ENCODE measurements at places on chromosomes 2 and 18.

- DNase-seq, result no peak
These were observed 33.8 kb downstream of the HS1BP3 start for GRCh38 chr2:20617081-20617575.

GRCh38 chr2:182559623-182560022 lies 132.8 kb upstream of the PDE1A start:
- DNase-seq, result no peak

DNA sequence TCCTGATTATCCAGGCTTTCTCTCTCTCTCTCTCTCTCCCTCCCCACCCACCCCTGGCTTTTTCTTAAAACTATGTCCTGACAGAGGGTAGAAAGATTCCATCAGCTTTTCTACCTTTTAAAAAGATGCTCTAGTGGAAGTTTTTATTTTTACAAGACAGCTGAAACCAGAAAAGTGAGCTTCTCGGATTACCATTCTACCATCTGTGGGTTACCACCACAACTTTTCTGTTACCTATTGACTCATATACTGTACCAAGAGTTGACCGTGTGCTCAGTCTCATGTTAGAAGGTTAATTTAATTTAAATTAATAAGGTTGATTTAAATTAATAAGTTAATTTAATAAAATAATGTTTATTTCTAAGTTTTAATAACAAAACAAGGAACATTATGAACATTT lies 137.6 kb downstream of the UPP2 start:
- DNase-seq, result no peak

GRCh38 chr2:110848071-110848470 lies 115.7 kb downstream of the ACOXL start:
- DNase-seq, result no peak

- no peak for DNase-seq
These were observed 604.8 kb downstream of the CPS1 start for GRCh38 chr2:211161236-211161635.

DNA sequence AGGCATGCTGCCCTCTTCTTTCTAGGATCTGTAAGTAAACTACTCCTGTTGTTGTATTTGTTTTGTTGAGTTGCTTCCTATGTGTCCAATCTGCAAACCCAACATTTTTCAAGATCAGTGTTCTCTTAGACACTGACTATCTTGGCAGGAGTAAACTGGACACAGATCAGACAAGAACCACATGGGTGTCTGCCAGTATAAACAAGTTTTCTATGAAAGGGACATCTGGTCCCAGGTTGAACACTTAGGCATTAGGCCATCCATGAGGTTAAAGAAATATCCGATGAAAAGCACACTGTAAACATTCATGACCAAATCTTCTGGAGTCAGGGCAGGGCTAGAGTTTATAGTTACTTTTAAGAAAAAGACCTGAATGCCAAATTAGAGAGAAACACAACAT lies 441.8 kb downstream of the NYAP2 start:
- DNase-seq, result no peak

- DNase-seq, result no peak
These were observed 63.8 kb upstream of the GALNT3 start for GRCh38 chr2:165857876-165858275.

DNA sequence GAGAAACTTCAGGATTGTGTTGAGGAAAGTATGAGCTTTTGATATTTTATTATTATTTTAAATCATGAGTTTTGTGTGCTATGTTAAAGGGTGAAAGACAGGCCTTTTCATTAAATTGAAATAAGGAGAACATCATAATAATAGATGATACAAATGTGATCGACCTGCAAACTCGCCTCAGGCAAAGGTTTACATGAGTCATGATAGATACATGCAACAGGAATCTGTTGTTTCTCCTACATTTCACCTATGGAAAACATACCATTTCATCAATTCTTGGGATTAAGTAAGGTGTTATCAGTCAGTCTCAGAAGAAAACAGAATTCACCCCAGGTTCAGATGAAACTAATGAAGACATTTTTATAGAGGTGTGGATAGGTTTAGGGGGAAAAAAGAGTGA lies 1992.5 kb upstream of the PIK3C3 start:
- DNase-seq, result no peak

GRCh38 chr2:168603439-168603961 lies 147.4 kb downstream of the CERS6 start:
- no peak for DNase-seq

- no peak for DNase-seq
These were observed 133.1 kb downstream of the TXNL1 start for GRCh38 chr18:56505293-56505692.

DNA sequence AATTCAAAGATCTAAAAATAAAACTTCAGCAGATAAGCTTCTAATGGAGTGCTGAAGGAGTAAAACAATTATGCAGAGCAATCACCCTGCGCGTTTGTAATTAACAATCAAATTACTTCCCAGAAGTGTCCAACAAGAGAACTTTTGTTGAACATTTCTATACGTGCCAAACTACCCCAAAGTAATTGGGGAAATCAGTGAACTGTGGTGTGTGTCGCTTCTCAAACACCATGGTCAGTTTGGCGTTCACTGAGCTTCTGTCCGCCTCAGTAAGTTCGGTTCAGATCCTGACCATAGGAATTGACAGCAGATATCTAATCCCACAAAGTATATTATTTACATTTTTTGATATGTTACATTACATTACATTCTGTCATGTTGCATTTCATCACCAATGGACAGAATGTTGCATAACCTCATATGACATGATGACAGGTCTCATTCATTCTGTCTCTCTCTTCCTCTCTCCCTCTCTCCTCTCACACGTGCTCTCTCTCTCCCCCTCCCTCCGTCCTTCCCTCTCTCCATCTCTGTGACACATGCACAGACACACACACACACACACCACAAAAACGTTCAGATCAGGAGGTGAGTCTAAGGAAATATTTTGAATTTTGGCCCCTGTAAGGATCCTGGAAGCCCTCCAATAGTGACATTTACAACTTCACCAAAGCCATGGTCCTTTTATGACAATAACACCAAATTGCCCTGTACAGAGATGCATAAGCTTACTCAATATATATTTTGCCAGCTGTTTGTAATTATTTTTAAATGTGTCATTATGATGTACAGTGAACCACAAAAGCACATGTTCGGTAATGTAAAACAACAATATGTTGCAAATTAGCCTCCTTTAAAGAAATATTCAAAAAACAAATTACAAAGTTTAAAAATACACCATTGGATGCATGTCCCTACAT lies 269.2 kb downstream of the FIGN start:
- DNase-seq, result no peak

GRCh38 chr2:191926671-191927070 lies 79.8 kb upstream of the CAVIN2 start:
- no peak for DNase-seq

- no peak for DNase-seq
These were observed 354.6 kb downstream of the FSIP2 start for GRCh38 chr2:186093174-186093573.

GRCh38 chr2:149858216-149858615 lies 270.6 kb upstream of the MMADHC start:
- DNase-seq, result no peak

- DNase-seq, result no peak
These were observed 28.9 kb upstream of the ARHGEF4 start for GRCh38 chr2:130807659-130808385.

GRCh38 chr2:216516730-216517350 lies 18.2 kb downstream of the RPL37A start:
- no peak for DNase-seq

- DNase-seq, result no peak
These were observed 17.3 kb upstream of the MALT1 start for GRCh38 chr18:58653814-58654509.

- no peak for DNase-seq
These were observed 67.0 kb downstream of the SFXN5 start for GRCh38 chr2:73004466-73004865.

DNA sequence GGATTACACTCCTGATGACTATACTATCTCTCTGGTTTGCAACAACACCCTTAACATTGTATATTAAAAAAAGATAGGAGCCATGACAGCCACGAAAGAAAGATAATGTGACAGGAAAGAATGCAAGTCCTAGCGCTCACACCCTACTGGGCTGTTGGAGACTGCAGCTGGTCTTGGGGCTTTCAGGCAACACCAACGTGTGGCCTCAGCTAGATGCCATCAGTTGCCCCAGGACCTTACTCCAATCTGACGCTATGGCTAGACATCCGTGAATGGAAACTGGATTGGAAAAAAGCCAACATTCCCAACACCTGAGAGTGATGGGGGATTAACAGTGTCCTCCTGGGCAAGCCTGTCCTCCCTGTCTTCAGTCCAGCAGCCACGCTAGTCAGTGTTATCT lies 357.4 kb upstream of the GULP1 start:
- DNase-seq, result no peak

GRCh38 chr2:25400576-25401216 lies 59.0 kb upstream of the DNMT3A start:
- DNase-seq, result no peak

DNA sequence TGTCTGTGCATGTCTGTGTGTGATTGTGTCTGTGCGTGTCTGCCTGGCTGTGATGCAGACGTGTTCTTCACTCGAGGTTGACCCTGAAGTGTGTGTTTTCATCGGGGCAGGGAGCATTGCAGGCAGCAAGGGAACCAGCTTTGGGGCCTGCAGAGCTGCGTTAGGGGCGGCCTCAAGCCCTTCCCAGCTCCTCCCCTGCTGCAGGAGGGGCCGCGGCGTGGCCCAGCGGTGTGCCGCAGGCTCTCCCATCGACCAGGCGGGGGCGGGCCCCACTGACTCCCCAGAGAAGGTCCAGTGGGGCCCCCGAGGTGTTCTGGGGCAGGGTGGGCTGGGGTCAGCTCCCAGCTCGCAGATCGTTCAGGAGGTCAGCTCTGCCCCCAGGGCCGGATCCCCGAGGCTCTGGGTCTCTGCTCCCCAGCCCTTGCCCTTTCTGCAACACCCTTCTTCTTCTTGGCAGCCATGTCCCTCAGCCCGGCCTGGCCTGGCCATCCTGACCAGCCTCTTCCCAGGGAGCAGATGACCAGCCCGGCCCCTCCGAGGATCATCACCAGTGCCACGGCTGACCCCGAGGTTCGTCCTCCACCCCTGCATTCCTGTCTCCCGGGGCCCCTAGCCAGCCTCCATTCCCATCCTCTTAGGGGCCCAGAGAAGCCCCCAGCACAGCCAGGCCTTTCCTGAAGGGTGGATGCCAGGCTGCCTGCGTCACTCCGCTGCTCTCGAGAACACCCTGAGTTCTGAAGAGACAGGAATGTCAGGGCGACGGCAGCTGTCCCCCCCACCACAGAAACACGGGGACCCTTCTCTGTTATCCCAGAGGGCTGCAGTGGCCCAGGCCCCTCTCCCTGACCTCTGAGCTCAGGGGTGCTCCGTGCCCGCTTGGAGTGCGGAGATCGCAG lies 11.1 kb upstream of the KLHL30 start:
- no peak for DNase-seq

DNA sequence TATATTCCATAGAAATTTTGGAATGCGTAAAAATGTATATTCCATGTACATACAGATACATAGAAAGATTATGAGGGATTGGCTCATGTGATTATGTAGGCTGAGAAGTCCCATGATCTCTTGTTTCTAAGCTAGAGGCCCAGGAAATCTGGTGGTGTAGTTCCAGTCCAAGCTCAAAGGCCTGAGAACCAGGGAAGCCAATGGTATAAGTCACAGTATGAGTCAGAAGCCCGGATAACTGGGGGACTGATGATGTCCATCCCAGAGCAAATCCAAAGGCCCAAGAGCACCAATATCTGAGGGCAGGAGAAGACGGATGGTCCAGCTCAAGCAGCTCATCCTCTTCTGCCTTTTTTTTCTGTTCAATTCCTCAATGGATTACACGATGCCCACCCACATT lies 385.0 kb upstream of the KLHL29 start:
- peak; percentile 27 for DNase-seq

DNA sequence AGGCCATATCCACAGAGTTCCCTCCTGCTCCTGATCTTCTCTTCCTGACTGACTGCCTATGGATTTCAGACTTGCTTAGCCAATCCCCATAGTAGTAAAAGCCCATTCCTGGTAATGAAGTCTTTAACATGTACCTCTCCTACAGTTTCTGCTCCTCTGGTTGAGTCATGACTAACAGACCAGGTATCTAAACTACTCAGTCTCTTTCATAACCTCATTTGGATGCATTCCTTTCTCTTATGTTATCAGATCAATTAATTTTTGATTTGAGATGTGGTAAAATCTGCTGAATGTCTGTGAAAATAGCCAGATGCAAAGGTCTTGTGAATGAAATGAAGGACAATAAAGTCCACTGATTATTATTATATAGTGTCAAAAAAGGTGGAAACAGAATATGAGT lies 198.0 kb downstream of the NBAS start:
- DNase-seq, result peak; percentile 47

- no peak for DNase-seq
These were observed 416.6 kb downstream of the TMX3 start for GRCh38 chr18:68298330-68298729.

DNA sequence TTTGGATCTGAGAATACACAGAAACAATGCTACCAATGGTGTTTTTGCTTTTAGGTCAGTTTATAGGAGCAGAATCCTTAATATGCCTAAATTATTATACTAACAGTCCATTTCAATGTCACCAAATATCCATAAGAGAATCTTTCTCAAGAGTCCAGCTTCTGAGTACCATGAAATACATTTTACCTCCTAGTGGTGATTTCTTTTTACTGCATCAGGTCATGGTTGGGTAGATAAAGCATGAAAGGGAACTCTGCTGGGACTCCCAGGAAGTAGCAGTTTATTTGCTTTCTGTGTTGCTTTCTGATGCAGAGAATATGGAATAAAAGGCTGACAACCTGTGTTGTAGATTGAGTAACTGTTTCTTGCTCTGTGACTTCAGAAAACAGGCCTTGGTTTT lies 115.6 kb downstream of the PPP1R1C start:
- DNase-seq, result no peak

GRCh38 chr2:238900511-238900910 lies 52.6 kb downstream of the TWIST2 start:
- no peak for DNase-seq

- DNase-seq, result no peak
These were observed 57.7 kb upstream of the LRP1B start for GRCh38 chr2:142188562-142188961.

GRCh38 chr18:22558945-22559385 lies 141.2 kb upstream of the CTAGE1 start:
- DNase-seq, result no peak

DNA sequence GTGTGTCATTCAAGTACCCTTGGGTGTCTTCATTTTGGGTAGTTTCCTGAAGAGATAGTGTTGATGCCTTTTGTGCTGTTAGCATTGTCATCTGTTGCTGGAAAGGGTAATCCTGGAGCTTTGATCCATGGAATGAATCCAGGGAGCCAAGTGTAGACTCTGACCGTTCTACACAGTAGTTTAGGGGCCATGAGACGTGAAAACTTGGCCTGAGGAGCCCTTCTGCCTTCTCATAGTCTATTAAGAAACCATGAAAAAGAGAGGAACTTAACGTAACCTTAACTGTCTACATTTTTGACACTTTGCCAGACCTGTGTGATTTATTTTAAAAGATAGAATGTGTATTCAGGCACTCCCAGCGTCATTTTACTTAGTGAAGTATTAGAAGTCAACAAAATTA lies 194.0 kb downstream of the BABAM2 start:
- DNase-seq, result no peak

DNA sequence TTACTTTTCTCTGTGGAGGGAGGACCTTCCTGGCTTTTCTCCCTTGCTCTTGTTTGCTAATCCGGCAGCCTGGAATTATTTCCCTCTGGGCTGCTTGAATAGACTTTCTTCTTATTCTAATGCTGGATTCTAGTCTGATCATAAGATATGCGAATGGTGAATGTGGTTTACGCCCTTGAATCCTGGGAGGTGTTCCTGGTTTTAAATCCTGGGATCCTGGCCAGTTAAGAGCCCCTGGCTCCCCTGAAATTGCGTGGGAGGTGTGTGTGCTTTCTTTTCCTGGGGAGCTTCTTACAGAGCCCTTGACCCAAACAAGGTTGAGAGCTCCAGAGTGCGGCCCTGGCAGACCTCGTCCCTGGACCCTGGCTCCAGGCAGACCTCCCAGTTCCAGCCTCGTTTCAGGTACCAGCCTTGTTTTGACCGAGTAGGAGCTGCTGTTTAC lies 2.8 kb downstream of the SH3BP4 start:
- DNase-seq, result no peak
